ENCODE measurements at places on chromosomes 7 and 10. TPM values are rescaled to one million over a fixed set of nuclear protein-coding genes. Genes with fewer than 3 reads are reported as not detected.

FAM24B gene
- 11.6 TPM for total RNA-seq

RBP3 gene
- not detected for total RNA-seq

OPN1SW gene
- not detected for total RNA-seq

GPNMB gene
- 6.3 TPM for total RNA-seq

GRCh38 chr7:125127304-125127703, 197.7 kb upstream of the POT1 start:
- DNase-seq = no peak
- H3K27me3 ChIP-seq = no peaks in the 10 kb centered on the region
- H3K4me3 ChIP-seq = no peak overlapping the region
- no peaks in the 10 kb centered on the region for H3K36me3 ChIP-seq
- H3K27ac ChIP-seq = no peak overlapping the region

DNA sequence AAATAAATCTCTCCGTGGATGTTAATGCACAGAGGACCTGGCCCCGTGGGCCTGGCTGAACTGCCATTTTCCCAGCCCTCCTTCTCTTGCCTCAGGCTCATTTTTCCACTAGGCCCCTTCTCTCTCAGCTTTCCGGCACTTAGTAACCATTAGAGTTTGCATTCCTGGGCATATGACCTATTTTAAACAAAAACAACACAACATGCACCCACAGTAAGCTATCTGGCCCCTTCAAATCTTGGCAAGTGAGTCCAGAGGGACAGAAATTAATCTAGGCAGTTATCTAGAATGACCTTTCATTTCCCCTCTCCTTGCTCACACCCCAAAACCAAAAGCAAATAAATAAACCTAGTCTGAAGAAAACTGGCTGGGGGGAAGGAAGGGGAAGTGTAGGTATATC, 11.7 kb downstream of the FBXW4 start:
- DNase-seq = no peak
- H3K4me3 ChIP-seq = no peak overlapping the region
- H3K27me3 ChIP-seq = no peaks in the 10 kb centered on the region
- peaks cover 4% of the 10 kb centered on the region for H3K4me1 ChIP-seq
- no peak overlapping the region for H3K27ac ChIP-seq
- peaks cover 7% of the 10 kb centered on the region for H3K36me3 ChIP-seq

- H3K36me3 ChIP-seq = peaks cover 4% of the 10 kb centered on the region
- no peak overlapping the region for H3K27ac ChIP-seq
- H3K27me3 ChIP-seq = no peaks in the 10 kb centered on the region
- no peak overlapping the region for H3K4me3 ChIP-seq
Measured at GRCh38 chr7:128672927-128673517, 930 bp downstream of the GARIN1A start.

GRCh38 chr7:127807829-127808228, 155.8 kb downstream of the SND1 start:
- no peaks in the 10 kb centered on the region for H3K27me3 ChIP-seq
- peak overlapping the region; percentile 24 for H3K4me3 ChIP-seq
- H3K4me1 ChIP-seq = peaks cover 86% of the 10 kb centered on the region
- peaks cover 6% of the 10 kb centered on the region for H3K36me3 ChIP-seq
- peak overlapping the region; percentile 94 for H3K27ac ChIP-seq
- no peak for DNase-seq

DNA sequence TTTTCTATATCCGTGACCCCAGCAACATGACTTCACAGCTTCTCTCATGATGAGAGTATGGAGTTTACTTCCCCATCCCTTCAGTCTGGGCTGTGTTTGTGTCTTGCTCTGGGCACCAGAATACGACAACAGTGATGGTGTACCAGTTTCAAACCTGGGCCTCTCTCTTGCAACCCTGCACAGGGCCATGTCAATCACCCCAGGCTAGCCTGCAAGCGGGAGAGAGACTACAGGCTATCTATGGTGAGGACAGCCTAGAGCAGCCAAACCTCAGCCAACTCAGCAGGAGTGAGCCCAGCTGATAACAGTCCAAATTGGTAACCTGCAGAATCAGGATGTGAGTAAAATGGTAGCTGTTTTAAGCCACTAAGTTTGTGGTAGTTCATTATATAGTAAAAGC, 235.8 kb downstream of the CHCHD3 start:
- H3K27ac ChIP-seq = no peak overlapping the region
- H3K4me1 ChIP-seq = no peaks in the 10 kb centered on the region
- no peaks in the 10 kb centered on the region for H3K27me3 ChIP-seq
- H3K36me3 ChIP-seq = no peaks in the 10 kb centered on the region
- no peak overlapping the region for H3K4me3 ChIP-seq

DNA sequence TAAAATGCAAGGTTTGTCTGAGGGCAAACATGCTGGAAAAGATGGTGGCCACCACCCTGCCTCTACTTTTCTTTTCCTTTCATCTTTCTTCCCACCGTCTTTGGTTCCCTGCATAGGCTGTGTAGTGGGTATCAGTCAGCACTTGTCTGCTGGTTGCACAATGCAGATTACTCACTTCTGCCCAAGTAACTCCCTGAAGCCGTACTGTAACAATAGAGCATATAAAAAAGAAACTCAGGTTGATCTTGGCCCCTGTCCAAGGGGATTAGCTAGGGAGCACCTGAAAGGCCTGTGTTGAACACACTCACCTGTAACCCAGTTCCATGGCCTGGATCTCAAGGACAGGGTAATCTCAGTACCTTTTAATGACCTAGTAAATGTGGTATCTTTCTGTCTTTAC, 533.0 kb upstream of the GALNT17 start:
- H3K4me3 ChIP-seq = no peak overlapping the region
- H3K27ac ChIP-seq = no peak overlapping the region

- H3K4me3 ChIP-seq = no peak overlapping the region
- no peaks in the 10 kb centered on the region for H3K27me3 ChIP-seq
- H3K27ac ChIP-seq = no peak overlapping the region
- no peak for DNase-seq
- no peaks in the 10 kb centered on the region for H3K36me3 ChIP-seq
Measured at GRCh38 chr10:131088619-131089018, 222.9 kb downstream of the TCERG1L start.

GRCh38 chr7:120441850-120442249, 168.9 kb downstream of the KCND2 start:
- H3K36me3 ChIP-seq = no peaks in the 10 kb centered on the region
- H3K4me1 ChIP-seq = no peaks in the 10 kb centered on the region
- H3K27me3 ChIP-seq = no peaks in the 10 kb centered on the region
- no peak overlapping the region for H3K27ac ChIP-seq
- H3K4me3 ChIP-seq = no peak overlapping the region
- no peak for DNase-seq

GRCh38 chr7:44750424-44750823, 1.8 kb downstream of the ZMIZ2 start:
- H3K27ac ChIP-seq = no peak overlapping the region
- DNase-seq = no peak
- H3K4me1 ChIP-seq = peaks cover 51% of the 10 kb centered on the region
- peak overlapping the region; percentile 86 for H3K4me3 ChIP-seq

- H3K36me3 ChIP-seq = no peaks in the 10 kb centered on the region
- H3K27ac ChIP-seq = no peak overlapping the region
- H3K4me3 ChIP-seq = no peak overlapping the region
- no peak for DNase-seq
Measured at GRCh38 chr10:114208351-114208750, 29.2 kb downstream of the TDRD1 start.

- no peak for DNase-seq
- H3K36me3 ChIP-seq = no peaks in the 10 kb centered on the region
- no peak overlapping the region for H3K4me3 ChIP-seq
- no peaks in the 10 kb centered on the region for H3K27me3 ChIP-seq
- H3K4me1 ChIP-seq = no peaks in the 10 kb centered on the region
- H3K27ac ChIP-seq = no peak overlapping the region
Measured at GRCh38 chr7:158097453-158098124, 490.0 kb downstream of the PTPRN2 start.

- H3K27me3 ChIP-seq = peaks cover 3% of the 10 kb centered on the region
- H3K36me3 ChIP-seq = no peaks in the 10 kb centered on the region
- no peak overlapping the region for H3K4me3 ChIP-seq
Measured at GRCh38 chr7:28957751-28958234, 337 bp downstream of the TRIL start.

Measured in Karpas-422 (cell line).